ENCODE measurements at places on chromosomes 11 and 22. TPM values are rescaled to one million over a fixed set of nuclear protein-coding genes. Genes with fewer than 3 reads are reported as not detected.

The APOL4 gene
- polyA plus RNA-seq = 2.5 TPM

The TBX10 gene
- polyA plus RNA-seq = not detected

The TRIM34 gene
- 2.6 TPM for polyA plus RNA-seq

The METTL15 gene
- 2.9 TPM for polyA plus RNA-seq

The GPHA2 gene
- polyA plus RNA-seq = not detected

The CDON gene
- 0.61 TPM for polyA plus RNA-seq
